Activated T-helper 1 cell treated with Interleukin-2 at 50 U/mL for 16 hours (primary cell): ENCODE measurements at places on chromosomes 11 and 22.

DNA sequence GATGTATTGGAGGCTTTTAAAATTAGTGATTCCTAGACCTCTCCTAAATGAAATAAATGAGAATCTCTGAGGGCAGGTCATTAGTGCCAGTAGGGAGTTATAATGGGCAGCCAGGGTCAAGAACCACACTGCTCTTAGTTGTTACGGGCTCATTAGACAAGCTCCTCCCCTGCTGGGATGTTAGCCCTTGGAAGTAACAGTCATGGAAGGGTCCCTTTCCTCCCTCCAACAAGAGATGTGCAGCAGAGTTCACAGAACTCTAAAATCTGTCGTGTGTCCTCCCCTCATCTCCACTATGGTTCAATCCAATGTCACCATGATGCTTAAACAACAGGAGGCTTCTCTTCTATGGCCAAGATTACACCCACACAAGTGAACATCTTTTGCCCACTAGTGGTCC, 419.5 kb downstream of the INSC start:
- no peak for DNase-seq

DNA sequence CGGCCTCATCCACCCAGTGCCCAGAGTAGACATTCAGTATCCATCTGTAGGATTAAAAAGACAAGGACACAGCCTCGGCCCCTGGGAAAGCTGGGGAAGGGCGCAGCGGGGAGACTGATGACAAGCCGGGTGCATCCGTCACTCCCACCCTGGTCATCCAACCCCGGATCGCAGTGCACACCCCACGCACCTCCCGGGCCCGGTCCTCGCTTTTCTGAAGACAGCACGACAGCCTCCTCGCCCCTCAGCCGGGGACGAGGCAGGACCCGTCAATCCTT, 1.1 kb downstream of the FCHSD2 start:
- no peak for DNase-seq

GRCh38 chr11:75873417-75874221, 58.6 kb downstream of the UVRAG start:
- DNase-seq, result no peak

DNA sequence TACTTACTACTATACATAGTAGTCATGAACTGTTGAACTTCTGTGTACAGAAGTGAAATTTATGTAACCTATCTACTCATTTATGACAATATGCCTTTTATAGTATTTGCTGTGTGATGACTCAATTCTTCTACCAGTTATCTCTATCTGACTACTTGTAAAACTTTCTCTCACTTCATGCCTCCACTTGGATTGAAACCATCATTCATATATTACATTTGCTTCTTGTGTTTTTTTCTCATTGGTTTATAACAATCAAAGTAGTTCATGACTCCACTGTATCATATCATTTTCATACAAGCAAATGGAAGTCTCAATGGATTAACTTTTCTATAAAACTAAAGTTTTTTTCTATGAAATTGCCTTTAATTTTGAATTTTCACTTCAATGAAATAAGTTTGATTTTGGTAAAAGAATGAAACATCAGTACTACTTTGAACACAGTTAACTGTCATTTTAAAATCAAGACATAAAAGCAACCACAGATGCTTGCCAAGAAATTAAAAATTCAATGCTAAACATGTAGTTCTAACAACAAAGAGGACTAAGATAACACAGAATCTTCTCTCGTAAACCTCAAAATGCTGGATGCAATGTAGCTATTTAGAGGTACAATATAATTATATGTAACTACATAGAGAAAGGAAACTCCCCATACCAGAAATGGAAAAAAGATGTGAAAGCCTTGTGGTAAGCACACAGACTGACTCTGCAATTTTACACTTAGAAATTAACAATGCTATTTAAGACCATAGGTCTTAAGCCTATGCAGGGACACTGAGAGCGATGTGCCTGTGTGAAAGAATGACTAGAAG, 27.6 kb upstream of the EXPH5 start:
- no peak for DNase-seq

- DNase-seq, result no peak
Measured at GRCh38 chr11:15569305-15570025, 454.7 kb downstream of the INSC start.

DNA sequence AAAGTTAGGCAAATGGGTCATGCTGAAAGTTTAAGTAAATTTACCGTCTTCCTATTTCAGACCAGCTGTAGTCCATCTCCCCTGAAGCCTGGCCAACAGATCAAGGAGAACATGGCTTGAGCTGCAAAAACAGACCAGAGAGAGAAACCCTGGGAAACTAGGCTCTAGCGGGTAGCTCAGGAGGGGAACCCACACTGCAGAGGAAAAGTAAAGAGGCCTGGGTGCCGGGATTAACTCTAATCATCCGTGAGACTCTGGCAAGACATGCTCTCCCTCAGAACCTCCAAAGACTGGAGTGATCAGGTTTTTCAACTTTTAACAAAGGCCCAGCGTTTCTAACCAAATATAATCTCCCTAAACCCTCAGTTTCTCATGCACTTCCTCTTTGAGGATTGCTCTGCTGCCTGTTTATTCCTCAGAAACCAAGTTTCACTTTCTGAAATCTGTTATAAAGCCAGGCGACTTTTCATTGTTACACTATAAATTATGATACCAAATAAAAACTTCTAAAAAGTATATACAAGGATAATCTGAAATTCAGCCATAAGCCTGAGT, 67.5 kb downstream of the GAB2 start:
- DNase-seq, result no peak

DNA sequence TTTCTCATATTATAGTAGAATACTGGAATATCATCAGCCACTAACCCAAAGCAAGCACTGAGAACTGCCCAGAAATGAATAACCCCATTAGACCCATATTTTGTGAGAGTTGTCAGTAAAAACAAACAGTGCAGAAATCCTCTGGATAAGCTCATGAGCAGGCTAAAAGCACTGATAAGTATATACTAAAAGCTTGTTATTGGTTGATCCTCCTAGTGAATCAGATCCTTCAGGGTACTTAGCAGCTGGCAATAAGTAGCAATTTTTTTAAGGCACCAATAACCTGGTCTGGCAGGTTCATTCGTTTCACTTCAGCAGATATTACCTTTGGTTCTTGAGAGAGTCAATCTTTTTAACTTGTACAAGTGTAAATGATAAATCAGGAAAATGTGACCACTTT, 1.2 kb downstream of the NOX4 start:
- DNase-seq, result no peak

DNA sequence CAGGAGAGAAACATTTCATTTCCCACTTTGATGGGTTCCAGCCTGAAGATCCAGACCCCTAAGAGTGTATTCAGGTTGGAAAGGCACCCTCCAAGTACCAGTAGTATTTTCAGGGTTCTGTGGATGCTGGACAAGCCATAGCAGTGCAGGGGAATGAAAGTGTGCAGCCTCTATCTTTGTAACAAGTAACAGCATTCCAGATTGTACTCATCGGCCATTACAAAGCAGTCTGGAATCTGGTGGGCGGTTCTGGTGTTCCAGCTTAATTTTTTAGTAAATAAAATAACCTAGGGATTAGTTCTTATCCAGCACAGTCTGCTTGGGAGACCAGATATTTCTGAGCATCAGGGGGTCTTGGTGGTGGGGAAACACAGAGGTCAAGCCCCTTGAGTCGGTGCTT, 22.6 kb downstream of the APLNR start:
- no peak for DNase-seq

- DNase-seq, result no peak
Measured at GRCh38 chr11:26244207-26244606, 87.7 kb upstream of the ANO3 start.

DNA sequence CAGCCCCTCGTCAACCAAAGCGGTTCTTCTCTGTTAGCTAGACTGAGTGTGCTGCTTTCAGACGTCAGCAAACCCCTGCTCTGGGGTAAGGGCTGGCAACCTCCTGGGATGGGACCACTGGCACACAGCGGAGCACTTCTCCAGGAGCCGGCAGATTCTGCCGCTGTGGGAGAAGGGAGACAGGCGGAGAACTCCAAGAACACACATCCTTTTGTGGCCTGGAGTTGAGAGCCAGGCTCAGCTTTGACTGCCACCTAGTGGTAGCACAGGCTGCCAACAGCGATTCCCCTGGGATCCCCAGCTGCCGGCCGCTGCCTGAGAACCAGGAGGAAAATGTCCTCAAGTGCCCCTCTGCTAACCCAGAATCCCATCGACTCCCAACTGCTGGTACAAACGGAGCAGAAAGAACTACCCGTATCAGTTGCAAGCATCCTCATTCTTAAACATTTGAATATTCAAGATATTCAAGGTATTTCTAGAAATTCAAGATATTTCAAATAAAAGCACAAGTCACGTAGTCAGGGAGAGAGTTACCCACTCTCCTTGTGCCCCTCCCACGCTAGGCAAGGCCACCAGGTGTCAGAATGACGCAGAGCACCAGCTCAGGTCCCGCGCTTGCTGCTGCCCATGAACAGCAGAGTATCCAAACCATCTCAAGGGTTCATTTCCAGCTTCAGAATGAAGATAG, 4.9 kb downstream of the LTO1 start:
- DNase-seq, result peak; percentile 33

GRCh38 chr11:62499944-62500649, 46.5 kb downstream of the AHNAK start:
- DNase-seq, result no peak

- DNase-seq, result no peak
Measured at GRCh38 chr11:12090061-12090591, 20.3 kb upstream of the MICAL2 start.

DNA sequence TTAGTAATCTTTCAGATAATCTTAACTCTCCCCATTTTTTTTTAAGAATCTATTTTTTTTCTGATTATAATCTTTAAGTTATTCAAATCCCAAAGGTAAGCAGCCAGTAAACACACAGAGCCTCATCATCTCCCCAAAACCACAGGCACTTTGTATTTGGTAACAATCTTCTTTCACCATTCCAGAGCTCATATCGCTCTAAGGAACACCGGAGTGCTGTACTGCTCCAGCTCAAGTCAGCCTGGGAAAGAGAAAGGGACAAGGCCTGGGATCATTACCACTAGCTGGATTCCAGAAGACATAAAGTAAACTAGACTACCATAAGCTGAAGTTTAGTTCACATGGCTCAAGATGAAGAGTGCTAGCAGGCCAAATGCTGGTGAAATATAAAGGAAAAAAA, 73.0 kb upstream of the APOA1 start:
- DNase-seq, result no peak

GRCh38 chr11:910044-910588, 494 bp downstream of the CHID1 start:
- no peak for DNase-seq

GRCh38 chr11:16184588-16184987, 171.8 kb downstream of the SOX6 start:
- no peak for DNase-seq

- no peak for DNase-seq
Measured at GRCh38 chr22:20241579-20242392, 26.3 kb downstream of the RTN4R start.

- DNase-seq, result no peak
Measured at GRCh38 chr11:64027651-64028397, 7.9 kb upstream of the FLRT1 start.

- no peak for DNase-seq
Measured at GRCh38 chr11:34505874-34506273, 7.7 kb downstream of the ELF5 start.

DNA sequence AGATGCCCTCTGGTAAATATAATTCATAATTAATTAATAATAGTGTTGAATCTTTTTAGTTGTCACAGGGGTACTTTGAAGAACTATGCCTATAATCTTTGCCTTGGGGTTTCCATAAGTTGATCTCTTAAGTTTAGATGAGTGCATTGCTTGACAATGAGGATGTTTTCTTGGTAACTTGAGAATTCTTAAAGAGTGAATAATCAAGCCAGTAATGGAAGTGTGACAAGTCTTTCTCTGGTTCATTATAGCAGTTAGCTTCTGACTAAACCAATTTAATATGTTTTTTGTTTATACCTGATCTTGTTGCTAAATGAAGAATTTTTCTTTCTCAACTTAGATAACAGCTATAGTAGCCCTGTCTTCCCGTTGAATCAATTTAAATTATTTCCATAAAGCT, 46.2 kb downstream of the ATXN10 start:
- no peak for DNase-seq
